GM13977 (cell line): ENCODE measurements at places on chromosomes 6 and 20.

GRCh38 chr6:109660526-109661320 is 30.3 kb downstream of the AK9 start:
- DNase-seq, result no peak

DNA sequence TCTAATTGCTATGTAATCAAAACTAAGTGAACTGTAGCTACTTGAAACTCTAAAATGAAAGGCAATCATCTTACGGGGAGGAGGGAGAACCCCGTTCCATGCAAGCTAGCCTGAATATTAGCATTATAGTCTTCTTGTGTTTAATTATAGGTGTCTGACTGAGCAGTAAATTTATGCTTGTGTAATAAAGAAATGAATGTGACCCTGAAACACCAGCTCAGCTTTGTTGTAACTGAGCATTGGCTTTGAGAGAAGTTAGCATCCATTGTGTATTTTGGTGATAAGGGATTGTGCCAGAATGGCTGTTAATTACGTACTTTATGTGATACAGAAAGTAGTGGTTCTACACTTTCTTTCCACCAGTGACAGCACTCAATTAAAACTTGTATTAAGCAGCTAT is 86.9 kb downstream of the QKI start:
- no peak for DNase-seq

DNA sequence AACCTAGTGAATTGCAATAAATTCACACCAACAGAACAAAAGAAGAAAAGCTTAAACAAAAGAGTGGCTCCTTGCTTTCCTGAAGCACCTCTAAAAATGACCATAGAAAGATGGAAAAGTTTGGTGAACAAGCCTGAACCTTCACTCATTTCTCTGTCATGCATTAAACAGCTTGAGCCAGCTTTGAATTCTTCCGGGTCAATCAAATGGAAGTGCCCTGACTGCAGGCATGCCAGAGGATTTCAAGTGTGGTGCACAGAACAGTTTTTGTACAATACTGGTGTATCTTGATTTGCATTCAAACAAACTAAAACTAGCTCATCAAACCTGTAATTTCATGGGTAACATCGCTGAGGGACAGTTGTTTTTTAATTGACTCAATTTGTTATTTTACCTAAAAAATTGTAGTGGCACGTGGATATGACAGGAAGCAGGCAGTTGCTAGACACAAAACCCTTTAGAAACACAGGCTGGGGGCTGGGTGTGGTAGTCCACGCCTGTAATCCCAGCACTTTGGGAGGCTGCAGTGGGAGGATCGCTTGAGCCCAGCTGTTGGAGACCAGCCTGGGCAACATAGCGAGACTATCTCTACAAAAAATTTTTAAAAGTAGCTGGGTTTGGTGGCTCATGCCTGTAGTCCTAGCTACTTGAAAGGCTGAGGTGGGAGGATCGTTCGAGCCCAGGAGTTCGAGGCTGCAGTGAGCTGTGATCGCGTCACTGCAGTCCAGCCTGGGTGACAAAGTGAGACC is 9.1 kb downstream of the CASS4 start:
- no peak for DNase-seq

DNA sequence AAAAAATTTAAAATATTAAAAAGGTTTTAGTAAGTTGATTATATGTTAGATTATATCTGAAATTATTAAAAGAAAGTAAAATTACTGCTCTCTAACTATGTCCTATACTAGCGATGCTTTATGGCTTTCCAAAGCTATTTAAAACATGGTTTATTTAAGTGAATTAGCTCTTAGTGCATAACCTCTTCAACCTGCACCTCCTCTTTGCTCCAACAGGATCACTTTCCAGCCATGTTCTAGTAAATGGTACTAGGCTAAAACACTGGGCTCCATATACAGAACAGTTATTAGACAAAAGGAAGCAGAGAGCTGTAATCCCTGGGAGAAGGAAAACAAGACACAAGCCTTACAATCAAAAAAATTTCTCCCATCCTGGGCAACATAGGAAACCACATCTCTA is 314.9 kb upstream of the ECI2 start:
- DNase-seq, result no peak

DNA sequence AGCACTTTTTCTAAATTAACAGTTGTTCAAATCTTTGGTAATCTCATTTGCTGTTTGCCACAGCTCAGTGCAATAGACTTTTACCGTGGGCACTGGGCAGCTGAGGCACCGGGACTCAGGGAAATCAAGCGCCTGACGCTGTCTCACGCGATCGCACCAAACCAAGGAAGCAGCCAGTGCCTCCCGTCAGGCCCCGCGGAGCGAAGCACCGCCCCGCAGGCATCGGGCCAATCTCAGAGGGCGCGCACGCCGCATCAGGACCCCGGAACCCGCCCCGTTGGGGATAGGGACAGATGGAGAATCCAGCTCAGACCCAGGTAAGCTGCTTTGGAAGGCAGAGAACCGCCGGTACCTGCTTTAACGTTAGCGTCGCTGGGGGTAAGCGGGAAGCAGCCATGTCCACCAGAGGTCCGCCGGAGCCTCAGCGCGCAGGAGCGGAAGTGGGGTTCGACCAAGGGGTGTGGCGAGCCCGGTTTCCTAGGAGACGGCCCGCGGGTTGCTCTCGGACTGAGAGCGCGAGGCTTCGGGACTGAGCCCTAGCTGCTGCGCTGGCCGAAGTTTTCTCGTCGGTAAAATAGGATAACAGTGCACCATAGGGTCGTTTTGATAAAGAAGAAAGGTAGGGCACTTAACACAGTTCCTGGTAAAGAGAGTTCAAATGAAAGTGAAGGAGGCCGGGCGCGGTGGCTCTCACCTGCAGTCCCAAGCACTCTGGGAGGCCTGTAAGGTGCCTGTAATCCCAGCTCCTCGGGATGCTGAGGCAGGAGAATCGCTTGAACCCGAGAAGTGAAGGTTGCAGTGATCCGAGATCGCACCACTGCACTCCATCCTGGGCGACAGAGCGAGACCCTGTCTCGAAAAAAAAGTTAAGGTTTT is at the start of gene LYRM2:
LYRM2 (minus strand) TSS at position 428 of the 876 bp plus-strand sequence; CDS start at position 397, 31 bp downstream.
- DNase-seq, result peak; percentile 89
